ENCODE measurements at places on chromosomes 1 and 21.
A peak's percentile ranks its signal among the peaks of the same experiment; 100 is the strongest.

DNA sequence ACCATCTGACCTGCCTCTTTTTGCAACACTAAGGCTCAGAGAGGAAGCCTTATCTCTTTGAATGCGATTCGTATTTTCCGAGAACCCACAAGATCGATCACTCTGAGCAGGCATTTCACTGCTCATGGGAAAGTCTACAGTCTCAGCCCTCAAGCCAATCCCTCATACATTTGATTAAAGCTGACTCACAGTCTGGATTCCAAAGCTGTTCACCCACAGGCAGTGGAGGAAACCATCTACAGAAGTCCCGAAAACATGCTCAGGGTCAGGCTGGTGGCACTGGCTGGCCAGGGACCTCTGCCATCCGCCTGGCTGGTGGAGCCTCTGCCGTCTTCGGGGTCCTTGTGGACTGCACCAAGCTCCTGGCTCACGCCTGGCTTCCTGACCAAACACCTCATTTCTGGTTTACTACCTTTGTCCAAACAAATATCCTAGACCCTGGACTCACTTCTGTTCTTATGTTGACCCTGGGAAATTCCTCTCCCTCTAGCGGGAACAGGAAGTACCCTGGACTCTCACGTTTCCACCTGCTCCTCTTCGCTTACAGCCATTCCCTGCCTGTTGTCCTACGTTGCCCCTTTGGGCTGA is 650.0 kb downstream of the SMYD3 start:
- DNase-seq: no peak

GRCh38 chr1:2952371-2952770 is 68.9 kb upstream of the ACTRT2 start:
- no peak for DNase-seq

- peak; percentile 51 for DNase-seq
These were observed 49.0 kb downstream of the SIM2 start for GRCh38 chr21:36747815-36748383.

- DNase-seq: no peak
These were observed 16.1 kb upstream of the PCP4 start for GRCh38 chr21:39851002-39851618.

GRCh38 chr21:28439251-28439650 is 553.4 kb downstream of the LTN1 start:
- no peak for DNase-seq

- DNase-seq: no peak
These were observed 21.8 kb downstream of the POFUT2 start for GRCh38 chr21:45265721-45266517.

DNA sequence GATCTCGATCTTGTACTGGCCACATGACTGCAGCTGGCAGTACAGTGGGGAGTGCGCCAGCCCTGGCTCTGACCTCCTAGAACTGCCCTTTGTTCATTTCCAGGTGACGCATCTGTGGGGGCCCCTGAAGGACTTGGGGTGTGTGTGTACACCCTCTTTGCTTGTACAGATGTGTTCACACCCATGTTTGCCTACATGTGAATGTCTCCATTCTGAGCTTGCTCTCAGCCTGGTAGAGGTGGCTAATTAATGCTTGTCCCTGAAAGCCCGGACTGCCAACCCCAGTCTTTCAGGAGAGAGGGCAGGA is 19.8 kb downstream of the TNFRSF1B start:
- DNase-seq: no peak

- DNase-seq: no peak
These were observed 150.4 kb downstream of the OMA1 start for GRCh38 chr1:58396150-58396549.

DNA sequence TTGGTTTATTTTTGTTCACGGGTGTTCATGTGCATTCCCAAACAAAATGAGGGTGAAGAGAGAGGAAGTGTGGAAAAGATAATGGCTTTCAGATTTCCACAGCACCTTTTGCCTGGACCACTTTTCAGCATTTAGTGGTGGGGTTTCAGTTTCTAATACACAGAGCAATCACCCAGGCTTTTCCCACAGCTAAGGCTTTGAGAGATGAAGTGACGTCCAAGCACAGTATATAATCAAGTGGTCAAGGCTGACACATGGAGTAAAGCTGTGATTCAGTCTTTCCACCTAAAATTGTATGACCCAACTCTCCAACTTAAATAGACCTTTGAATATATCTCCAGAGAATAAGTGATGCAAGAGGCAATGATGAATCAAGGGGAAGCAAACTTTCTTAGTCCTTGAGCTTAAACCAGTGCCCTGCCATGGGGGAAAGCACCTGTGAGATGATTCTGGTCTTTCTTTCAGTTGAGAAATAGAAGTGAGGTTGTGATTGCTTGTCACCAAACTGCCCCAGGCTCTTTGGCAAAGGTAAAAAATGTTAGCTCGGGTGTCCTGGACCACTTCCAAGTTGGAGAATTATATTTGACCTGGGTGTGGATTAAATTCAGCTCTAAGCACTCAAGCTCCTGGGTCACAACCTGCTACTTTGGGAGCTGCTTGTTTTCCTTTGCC is 2.4 kb upstream of the PIK3R3 start:
- DNase-seq: peak; percentile 86

GRCh38 chr1:175000697-175001187 is 995 bp downstream of the CACYBP start:
- no peak for DNase-seq

- DNase-seq: no peak
These were observed 32.3 kb upstream of the RALGPS2 start for GRCh38 chr1:178692564-178693327.

- DNase-seq: no peak
These were observed 36.6 kb downstream of the TMEM50B start for GRCh38 chr21:33443194-33443593.

- no peak for DNase-seq
These were observed 490.1 kb upstream of the LRRC7 start for GRCh38 chr1:69077633-69078032.

GRCh38 chr1:212291505-212292134 is 6.4 kb downstream of the PPP2R5A start:
- peak; percentile 93 for DNase-seq

DNA sequence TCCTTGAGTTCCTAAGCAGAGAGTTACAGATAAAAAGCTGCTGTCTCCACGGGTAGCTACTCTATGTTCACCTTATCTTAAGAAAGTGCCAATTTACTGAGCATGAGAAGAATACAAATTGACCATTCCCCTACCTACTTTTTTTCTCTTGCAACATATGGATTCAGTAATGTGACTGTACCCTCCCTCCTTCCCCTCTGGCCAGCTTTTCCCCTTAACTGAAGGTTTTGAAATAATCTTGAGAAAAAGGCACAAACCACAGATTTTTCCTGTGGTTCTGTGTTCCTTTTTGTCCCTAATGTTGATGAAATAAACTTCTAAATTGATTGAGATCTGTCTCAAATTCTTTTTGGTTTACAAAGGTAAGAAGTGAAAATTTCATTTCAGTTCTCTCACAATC is 2.6 kb upstream of the CD2 start:
- no peak for DNase-seq

DNA sequence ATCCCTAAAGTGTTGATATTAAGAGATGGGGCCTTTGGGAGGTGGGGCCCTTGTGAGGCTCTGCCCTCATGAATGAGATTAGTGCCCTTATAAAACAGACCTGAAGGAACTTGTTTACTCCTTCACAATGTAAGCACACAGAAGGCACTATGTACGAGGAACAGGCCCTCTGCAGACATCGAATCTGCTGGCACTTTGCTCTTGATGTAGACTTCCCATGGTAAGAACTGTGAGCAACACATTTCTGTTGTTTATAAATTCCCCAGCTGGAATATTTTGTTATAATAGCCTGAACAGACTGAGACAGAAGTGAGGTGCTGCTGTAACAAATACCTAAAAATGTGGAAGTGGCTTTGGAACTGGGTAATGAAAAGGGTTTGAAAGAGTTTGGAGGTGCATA is 193.2 kb downstream of the TGFB2 start:
- DNase-seq: no peak

DNA sequence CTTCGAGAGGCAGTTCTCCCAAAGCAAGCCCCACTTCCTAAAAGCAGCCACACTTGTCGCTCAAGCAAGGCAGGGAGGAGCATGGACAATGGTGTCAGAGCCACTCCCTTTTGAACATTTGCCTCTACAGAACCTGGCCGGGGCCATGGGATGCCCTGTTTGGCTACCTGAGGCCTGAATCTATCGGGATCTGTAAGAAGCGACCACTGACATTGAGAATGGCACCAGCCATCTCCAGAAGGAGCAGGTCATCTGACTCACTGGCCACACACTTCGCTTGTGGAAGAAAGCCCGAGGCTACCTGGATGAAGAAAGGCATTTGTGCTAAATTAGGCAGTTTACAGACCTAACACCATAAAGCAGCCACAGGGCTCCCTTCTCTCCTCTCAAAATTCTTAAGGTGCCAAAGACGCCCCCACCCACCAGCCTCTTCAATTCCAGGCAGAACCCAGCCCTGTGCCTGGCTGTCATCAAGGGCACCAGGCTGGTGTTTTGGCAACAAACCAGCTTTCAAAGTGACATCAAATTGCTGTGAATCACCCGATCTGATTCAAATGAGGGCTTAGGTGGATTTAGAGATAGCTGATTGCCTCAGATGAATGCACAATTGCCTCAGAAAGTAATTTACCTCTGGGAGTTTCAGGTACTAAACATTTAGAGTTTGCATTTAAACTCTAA is 104.8 kb downstream of the ETS2 start:
- peak; percentile 19 for DNase-seq

DNA sequence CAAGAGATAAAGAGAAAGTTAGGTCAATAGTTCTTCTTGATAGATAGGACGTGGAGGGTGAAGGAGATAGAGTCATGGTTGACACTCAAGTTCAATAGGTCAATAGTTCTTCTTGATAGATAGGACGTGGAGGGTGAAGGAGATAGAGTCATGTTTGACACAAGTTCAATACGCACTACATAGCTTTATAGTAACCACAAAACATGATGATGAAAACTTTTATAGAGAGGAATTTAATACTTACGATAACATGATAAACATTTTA is 5.8 kb upstream of the DDX59 start:
- no peak for DNase-seq

DNA sequence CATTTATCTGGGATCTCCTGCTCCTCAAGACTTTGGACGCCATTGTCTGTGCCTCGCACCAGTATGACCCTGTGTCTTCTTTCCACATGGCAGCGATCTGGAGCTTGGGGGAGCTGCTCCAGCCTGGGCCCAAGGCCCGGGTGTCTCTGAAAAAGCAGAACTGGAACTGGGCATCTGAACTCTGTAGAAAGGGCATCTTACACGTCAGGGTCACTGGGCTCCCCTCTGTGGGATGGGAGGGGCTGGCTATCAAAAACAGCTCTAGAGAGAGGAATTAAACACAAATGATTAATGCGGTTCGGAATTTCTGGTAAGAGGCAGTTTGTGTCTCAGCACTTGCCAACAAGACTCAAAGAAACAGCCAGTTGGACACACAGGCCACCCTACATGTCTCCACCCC is 16.1 kb downstream of the FCRL1 start:
- no peak for DNase-seq

DNA sequence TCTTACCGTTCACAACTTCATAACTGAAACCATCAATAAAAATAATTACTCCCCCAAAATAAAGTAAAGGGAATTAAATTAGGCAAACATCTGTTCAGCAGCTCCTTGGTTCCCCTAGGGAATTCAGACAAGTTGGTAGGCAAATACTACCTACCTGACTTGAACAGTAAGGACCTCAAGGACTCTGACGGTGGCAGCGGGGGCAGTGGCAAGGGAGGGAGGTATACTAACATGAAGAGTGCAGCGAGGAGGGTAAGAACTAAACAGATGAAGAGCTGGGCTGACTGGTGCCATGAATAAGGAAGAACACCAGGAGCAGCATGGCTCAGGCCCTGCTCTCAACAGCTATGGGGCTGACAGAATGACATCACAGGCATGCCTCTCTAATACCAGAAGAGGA is 33.1 kb downstream of the MTOR start:
- no peak for DNase-seq

- DNase-seq: no peak
These were observed 18.7 kb upstream of the SYT2 start for GRCh38 chr1:202728951-202729350.

GRCh38 chr1:107533436-107533835 is 392.6 kb downstream of the NTNG1 start:
- DNase-seq: no peak

GRCh38 chr21:18147678-18148077 is 97.0 kb upstream of the CHODL start:
- no peak for DNase-seq

GRCh38 chr1:3505161-3505560 is 50.7 kb downstream of the ARHGEF16 start:
- no peak for DNase-seq

DNA sequence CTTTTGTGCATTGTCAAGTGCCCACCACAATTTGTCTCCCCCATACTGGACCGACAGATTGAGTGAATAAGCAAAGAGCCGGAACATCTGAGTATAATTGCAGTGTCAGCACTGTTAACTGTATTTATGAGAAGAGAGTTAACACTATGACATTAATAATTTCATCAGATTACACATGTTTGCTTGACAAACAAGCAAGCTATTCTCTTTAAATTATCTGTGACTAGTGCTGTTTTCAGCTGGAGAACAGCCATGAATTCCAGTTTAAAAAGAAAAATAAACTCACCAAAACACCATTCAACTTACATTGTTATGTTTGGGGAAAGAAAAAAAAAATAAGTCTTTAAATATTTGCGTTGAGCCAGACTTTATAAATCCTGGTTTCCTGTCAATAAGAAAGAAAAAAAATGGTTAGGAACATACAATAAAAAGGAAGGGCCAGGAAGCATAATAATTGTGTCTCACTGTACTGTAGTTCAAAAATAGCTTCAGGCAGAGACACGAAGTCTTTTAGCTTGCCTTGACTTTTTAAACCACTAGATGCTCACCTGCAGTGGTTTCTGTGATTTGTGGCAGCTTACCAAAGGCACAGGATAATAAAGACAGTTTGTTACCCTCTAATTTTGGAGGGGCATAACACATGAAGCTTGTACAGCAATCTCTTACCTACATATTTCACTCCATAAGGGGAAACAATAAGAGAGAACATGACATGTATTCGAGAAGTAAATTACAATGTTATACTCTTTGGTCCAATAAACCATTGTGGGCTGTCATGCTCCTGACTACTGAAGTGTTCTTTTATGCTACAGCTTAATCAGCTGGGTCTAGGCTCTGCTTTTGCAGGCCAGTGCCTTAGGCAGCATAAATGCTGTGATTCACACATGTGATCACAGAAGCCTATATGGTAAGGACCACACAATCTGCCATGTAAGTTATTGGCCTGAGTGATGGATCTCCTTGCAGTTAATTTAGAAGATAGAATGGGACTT is 302.0 kb upstream of the ADGRL2 start:
- DNase-seq: peak; percentile 84

- no peak for DNase-seq
These were observed 254.2 kb downstream of the PAPPA2 start for GRCh38 chr1:176717066-176717750.

- DNase-seq: no peak
These were observed 179.8 kb downstream of the HS2ST1 start for GRCh38 chr1:87094238-87094637.

DNA sequence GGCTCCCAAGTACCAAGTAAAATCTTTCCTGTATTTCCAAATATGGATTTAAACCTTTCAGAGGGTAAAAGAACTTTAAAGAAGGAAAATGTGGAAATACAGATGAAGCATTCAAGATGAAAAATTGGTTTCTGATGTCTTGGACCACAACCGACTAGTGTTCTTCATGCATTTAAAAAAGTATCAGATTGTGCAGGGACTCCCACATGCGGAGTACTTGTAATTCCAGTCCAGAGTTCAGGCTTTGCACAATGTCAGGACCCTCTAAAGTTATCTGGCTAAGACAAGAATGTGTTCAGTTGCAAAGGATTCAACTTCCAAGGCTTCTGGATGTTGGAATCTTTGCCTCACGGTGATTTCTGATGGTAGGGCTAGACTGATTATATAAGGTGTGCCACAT is 66.7 kb downstream of the RGL1 start:
- DNase-seq: no peak

All from NCI-H1105 treated with DMSO at 0.1 percent for 48 hours (cell line).